Activated CD8-positive, alpha-beta memory T cell treated with anti-CD3 and anti-CD28 coated beads for 1 hour (primary cell): ENCODE measurements at places on chromosomes 4 and X.

- no peak for DNase-seq
Measured at GRCh38 chrX:107978707-107979307, 3.4 kb downstream of the TEX13B start.

DNA sequence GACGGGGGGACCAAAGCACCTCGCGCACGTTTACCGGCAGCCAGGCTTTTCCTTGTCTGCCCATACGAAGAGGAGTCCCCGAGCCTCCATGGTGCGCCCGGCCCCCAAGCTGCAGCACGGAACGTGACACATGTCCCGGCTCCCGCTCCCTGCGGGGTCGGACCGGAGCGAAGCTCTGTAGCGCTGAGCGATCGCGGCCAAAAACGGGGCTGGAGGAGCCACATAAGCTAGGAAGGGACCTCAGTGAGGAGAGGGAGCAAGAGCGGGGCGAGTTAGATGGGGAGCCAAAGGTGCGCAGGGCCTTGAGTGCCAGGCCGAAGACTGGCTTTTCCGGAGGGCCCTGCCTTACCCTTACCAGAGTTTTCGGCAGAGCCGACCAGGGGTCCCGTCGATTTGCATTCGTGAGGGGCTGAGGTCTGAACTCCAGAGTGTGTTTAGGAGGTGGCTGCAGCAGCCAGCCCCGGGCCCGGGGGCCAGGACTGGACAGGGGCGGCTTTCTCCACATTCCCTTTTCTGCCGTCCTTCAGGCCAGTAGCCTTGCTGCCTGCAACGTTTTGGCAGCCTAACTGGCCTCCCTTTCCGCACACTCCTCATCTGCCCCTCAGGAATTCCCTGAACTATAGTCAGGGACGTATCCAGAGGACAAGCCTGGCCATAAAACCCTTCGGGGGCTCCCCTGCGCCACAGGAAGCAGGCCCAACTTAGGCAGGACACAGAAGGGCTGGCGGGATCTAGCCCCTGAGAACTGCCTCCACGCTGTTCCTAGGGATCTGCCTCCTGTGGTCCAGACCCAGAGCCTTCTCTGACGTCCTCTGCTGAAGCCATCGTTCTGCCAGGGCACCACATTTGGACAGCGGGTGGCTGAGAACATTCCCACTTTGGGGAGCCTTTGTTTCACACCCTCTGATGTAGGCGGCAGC lies 689 bp downstream of the SSR4 start:
- DNase-seq, result no peak

- no peak for DNase-seq
Measured at GRCh38 chr4:164508097-164508496, 245.8 kb upstream of the SMIM31 start.

GRCh38 chrX:150508451-150509367 lies 59.7 kb upstream of the MTM1 start:
- no peak for DNase-seq

DNA sequence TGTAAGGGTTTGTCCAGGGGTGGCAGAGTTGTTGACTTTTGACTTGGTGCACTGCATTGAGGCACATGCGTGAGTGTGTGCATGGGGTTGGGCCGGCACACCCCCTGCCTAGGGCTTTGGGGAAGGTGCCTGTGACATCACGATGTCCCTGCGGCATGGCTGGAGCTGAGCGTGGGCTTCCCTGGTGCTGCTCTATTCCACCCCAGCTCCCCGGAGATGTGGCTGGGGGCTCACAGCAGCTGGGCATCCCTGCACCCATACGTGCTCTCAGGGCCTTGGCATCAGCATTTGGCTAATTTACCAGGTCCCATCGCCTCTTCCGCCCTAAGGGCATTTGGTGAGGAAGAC lies 5.7 kb downstream of the PSAPL1 start:
- DNase-seq, result no peak

DNA sequence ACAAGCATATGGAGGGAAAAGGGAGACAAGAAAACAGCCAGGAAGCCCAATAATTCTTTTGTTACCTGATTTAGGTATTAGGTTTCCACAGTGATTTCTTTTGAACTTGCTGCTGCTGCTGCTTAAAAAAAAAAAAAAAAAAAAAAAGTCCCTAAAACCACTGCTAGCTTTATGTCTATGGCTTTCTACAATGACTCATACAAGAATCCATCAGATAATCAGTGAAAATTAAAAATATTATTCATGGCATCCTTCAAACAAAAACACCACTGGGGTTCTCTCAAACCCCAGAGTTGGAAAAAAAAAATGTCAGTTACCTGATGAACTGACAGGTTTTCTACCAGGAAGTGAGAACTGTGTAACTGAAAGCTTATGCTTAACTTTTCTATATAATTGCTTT lies 14.3 kb downstream of the EPHA5 start:
- no peak for DNase-seq

GRCh38 chr4:156961196-156962057 lies 10.2 kb downstream of the PDGFC start:
- DNase-seq, result no peak

GRCh38 chr4:34935739-34936138 lies 1308.6 kb downstream of the ARAP2 start:
- no peak for DNase-seq

DNA sequence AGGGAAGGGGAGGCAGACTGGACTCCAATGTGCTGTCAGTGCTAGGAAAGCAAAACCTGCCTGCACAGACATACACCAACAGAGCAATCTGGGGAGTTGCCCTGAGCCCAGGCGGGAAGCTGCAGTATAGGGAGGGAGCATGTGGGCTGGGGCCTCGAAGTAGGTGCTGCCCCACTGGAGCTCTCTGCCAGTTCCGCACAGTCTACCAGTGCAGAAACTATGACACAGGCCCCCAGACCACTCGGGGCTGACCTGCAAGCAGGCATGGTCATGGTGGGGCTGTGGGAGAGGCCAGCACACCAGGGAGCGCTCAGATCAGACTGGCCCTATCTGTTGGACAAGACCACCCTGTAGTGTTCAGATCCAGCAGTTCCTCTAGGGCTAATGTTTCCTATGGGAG lies 344.1 kb upstream of the TRAM1L1 start:
- no peak for DNase-seq

DNA sequence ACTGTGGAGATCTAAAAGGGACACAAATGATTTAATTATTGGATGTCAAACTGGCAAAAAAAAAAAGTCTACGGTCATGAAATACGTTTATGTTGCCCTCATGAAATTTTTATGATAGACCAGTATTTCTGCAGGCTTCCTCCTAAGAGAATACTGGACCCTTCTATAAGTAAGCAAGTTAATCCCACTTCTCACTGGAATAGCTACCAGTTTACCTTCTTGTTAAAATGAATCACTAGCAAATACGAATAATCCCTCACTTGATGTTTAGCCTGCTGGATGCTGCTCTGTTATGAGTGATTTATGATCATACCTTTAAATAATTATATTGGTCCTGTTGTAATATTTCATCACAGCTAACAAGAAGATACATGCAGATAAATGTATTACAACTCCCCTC lies 39.6 kb upstream of the GRID2 start:
- no peak for DNase-seq

DNA sequence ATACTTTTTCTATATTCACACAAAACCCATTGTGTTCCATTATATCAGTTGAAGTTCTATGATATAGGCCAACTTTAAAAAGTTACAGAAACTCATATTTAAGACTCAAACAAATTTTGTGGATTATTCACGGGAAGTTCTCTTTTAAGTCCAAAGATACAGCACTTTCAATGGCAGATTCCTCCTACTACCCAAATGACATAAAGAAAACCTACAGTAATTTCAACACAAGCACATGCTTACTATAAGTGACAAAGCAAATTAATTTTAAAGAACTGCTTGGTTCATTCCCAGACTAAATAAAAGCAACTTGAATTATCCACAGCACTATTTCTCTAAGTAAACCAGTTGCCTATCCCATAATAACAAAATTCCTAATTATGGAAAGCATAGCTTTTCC lies 4.1 kb downstream of the PPA2 start:
- no peak for DNase-seq
